Stimulated activated CD8-positive, alpha-beta memory T cell treated with anti-CD3 and anti-CD28 coated beads, Interleukin-4, amount 100 ng/mL, for 4 hours (primary cell): ENCODE measurements at places on chromosomes 5 and 9.

DNA sequence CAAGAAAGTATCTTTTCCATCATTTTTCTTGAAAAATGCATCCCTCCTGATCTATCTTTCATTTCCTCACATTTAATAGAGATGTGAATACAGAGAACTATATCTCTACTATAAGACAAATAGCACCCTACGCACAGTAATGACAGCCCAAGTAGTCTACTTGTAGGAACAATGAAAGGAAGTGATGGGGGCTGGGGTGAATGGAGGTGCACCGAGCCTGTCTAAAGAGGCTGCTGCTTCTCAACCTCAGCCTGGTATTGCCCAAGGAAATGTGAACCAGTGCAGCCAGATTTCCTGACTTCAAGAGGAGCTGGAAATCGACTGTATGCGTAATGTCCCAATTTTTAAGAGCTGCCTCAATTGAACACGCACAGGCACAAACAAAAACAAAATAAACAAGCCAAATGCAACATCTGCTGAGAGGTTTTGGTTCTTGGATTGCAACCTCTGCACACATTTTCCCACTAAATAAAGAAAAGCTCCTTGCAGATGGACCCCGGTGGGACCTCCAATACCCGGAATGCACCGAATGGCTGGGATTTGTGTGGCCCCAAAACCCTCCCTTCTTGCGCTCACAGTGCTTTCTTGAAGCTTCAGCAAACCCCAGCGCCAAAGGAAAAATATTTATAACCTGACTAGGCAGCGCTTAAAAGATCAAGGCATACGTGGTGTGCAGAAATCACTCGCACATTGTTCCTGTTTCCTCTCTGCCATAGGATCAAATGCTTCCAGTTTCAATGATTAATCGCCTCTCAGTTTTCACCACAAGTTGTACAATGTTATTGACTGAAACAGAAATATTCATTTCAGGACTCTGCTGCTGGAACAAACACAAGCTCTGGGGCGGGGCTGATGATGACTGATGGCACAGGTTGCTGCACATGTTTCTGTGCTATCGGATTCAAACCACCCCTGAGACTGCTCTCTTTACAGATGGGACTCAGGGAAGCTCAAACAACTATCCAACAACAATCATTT is 68.3 kb downstream of the KCNIP1 start:
- DNase-seq, result no peak

DNA sequence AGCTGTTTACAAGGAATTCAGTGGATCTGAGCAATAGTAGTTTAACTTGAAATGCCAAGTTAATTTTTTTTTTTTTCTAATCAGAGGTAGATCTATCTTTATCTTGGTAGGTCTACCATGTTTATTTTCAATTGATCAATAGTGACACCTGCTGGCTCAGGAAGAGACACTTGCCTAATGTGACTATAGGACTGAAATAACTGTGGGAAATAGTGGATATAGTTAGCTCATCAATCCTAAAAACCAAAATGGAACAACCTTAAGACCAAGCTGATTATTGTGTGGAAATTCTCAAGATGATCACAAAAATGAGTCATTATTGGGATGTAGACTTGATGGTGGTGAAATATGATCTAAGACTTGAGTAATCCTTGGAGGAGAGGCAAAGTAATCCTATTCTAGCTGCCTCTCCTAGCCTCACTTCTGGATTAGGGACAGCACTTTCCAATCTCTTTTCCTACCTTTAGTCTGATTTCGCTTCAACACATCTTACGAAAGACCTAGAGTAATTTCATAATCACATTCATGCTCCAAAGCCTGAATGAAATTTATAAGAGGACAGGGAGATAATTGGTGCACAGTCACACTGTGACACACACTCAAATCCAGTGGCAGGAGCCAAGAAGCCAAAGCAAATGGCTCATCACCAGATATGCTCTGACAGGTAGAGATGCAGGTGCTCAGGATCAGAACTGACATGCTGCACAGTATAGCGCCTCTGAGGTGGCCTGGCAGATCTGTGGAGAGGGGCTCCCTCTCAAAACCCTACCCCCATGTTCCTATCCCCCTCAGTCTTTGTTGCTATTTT is 156.3 kb downstream of the HMHB1 start:
- no peak for DNase-seq

DNA sequence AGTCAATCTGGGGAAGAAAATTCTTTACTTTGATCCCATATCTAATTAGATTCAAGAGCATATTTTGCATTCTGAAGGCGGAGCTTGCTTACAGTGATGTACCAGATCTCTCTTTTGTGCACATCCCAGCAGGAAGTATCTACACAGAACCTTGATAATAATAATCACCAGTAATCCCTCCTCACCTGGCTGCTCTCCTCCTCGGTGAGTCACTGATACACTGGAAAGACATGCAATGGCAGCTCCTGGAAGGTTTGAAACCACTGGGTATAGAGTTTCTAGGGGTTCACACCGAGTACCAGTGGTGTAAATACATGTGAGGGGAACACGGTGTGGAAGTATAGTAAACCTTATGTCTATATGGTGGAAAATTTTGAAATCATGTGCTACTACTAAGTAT is 205.5 kb upstream of the TARS1 start:
- DNase-seq, result no peak

- DNase-seq, result no peak
Observed at GRCh38 chr9:135596211-135596610, 34.7 kb downstream of the PAEP start.

GRCh38 chr9:134655586-134656333 is 14.2 kb downstream of the COL5A1 start:
- no peak for DNase-seq

- DNase-seq, result no peak
Observed at GRCh38 chr5:141127305-141127704, 5.7 kb downstream of the PCDHB4 start.

DNA sequence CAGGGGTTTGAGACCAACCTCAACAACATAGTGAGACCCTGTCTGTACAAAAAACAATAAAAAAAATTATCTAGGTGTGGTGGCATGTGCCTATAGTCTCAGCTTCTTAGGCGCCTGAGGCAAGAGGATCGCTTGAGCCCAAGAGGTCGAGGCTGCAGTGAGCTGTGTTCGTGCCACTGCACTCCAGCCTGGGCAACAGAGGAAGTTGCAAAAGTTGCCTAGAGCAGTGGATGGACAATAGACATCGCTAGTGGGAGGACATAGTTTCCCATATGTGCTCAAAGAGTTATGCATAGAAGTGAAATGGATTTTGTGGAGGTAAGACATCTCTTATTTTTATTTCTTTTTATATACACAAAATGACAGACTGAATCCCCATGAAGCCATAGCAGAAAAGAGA is 19.0 kb downstream of the HNRNPK start:
- DNase-seq, result no peak

GRCh38 chr5:11197726-11198125 is 436.7 kb upstream of the DAP start:
- no peak for DNase-seq

DNA sequence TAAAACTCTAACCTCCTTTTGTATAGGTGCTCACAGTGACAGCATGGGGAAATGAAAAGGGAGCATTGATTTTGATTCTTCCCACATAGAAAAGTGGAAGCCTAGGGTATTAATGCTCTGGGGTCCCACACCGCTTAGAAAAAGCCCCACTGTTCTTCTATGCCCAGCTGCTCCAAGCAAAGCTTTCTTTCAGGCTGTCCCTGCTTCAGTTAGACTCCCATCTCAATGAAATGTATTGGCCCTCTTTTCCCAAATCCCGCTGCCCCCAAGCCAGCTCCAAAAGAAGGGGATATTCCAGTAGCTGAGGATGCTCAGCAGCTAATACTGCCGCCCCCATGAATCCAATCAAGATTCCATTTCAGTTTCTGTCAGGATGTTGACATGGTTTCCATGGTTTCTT is 17.0 kb upstream of the CREBRF start:
- DNase-seq, result no peak
